ENCODE measurements at places on chromosomes 3 and 15.

DNA sequence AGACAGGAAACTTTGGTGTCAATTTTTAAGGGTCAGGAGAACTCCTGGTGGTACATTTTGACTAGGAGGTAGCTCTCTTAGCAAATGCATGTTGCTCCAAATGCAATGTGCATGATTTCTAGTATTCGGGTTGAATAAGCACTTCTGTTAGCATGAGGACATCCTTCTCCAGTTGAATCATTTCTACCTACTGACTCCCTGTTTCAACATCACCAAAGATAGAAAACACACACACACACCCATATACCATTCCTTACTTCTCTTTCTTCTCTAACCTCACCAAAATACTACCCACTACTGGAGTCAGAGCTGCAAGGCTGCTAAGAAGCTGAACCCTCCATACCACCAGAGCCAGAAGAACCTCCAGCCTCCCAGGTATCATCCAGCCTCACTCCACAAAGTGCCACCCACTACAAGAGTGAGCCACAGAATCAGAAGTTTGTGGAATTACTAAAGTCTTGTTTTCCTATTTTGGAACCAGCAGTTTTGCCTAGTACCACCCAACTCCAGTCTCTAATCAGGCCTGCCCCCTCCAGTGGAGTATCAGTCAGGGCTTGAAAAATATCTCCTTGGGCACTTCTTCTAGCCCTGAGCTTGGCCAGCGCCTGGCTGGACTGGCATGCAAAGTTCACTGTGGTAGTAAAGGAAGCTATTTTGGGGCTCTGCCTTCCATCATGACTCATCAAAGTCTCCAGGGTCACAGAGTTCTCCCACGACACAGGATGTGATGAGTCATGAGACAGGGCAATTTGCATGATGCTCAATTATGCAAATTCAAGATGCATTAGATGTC lies 110.3 kb downstream of the CYP19A1 start:
- peak; percentile 37 for DNase-seq

- no peak for DNase-seq
Observed at GRCh38 chr3:16388850-16389441, 123.9 kb downstream of the OXNAD1 start.

DNA sequence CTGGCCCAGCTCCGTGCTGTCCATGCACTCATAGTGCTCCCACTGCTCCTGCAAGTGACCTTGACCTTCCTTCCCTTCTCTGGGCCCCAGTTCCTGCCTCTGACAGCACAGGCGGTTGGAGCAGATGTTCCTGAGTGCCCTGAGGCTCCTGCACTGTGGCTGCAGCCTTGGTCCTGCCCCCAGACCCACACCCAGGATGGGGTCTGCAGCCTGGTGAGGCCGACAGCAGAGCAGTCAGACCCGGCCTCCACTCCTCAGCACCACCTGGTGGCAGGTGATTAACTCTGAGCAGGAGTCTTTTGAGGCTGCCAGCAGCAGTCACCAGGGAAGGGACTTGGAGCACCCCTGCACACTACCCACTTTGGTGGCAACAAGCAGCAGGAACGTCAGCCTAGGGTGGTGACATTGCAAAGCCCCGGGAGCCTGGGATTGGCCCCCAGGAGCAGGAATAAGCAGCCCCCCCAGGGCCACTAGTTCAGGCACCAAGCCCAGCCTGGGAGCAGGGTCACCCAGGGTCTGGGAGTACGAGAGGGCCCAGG lies 64.6 kb downstream of the CYP11A1 start:
- peak; percentile 43 for DNase-seq

- DNase-seq = no peak
Observed at GRCh38 chr3:138913766-138914165, 33.2 kb downstream of the FOXL2 start.

DNA sequence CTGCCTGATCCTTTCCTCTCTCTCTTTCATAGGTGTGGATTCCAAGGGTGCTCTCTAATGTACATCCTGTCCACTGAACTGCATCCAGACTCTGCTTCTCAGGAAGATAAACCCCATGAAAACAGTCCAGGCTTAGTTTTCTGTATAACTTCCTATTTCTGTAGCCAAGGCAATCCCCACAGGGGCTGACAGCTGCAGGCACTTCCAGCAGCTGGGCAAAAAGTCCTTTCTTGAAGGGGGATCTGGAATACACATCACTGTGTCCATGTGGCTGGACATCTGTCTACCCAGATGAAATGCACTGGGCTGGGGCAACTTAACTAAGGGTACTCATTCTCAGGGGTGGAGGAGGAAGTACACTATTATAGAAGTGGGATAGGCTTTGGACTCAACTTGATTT lies 72.2 kb downstream of the NR1D2 start:
- DNase-seq = no peak

DNA sequence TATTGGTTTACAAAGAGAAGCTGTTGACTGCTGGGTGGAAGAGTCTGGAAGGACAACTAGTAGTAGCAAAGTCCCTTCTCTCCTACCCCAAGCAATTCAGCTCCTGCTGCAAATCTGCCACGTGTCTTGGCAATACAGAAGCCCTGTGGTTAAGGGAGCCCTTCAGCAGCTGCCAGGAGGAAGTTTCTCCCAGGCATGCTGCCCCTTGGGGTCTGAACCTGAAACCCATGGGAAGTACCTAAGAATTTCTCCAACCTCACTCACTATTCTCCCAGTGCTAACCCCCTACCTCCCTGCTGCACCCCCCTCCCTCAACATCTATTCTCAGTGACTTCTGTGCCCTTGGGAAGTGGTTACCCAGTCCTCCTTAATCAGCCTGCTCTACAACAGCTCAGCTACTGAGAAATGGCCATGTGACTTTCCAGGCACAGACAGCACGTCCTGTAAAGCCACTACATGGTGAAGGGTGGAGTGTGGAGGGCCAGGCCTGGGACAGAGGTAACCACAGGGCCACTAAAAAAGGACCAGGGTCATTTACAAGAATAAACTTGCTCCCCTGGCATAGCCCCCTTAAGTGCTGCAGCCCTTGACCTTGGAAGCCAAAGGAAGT lies 316.6 kb downstream of the NTRK3 start:
- no peak for DNase-seq

DNA sequence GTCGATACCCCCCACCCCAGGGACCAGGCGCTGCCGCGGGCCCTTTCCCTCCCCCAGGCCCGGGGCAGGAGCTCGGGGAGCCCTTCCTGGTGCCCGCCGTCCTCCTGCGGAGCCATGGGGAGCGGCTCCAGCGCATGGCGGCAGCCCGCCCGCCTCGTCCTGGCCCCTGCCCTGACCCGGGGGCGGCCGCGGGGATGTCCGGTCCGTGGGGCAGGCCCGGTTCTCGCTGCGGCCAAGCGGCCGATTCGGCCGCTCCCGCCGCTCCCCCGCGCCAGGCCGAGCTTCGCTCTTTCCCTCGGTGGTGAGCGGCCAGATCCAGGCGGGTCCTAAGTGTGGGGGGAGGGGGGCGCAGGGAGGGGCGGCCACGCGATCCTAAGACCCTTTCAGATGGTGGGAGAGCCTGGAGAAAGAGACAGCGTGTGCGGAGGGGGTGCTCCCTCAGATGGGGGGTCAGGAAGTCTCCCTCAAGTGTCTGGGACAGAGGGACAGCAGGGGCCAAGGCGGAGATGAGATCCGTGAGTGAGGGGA lies 1.3 kb downstream of the NEIL1 start:
- no peak for DNase-seq

DNA sequence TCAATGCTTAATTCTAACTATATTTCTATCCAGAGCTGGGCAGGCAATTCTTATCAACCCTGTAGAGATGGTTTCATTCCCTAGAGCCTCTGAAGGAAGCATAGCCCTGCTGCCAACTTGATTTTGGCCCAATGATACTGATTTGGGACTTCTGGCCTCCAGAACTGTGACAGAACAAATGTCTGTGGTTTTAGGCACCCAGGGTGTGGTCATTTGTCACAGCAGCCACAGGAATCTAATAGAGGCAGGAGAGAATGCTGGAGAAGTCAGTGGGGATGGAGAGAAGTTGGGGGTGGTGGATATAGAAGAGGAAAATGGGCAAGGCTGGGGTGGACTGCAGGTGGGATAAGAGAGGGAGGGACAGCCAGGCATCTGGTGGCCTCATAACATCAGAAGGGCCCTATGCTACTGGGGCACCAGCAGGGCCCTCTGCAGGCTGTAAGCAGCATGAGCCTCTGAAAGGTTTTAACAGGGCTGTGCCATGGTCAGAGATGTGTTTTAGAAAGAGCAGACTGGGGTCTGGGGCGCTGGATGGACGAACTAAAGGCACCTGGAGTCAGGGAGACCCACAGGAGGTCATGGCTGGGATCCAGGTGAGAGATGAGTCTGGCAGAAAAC lies 19.8 kb downstream of the MRPS11 start:
- DNase-seq = no peak

DNA sequence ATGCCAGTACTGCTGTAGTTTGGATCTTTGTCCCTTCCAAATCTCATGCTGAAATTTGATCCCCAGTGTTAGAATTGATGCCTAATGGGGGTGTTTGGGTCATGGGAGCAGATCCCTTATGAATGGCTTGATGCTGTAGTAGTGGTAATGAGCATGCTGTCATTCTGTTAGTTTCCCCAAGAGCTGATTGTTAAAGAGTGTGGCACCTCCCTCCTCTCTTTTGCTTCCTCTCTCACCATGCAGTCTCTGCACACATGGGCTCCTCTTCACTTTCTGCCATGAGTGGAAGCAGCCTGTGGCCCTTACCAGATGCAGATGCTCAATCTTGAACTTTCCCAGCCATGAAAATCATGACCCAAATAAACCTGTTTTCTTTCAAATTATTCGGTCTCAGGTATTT lies 141.3 kb upstream of the DPPA4 start:
- no peak for DNase-seq

GRCh38 chr15:67747921-67748320 lies 77.4 kb upstream of the SKOR1 start:
- DNase-seq = no peak

- no peak for DNase-seq
Observed at GRCh38 chr3:42736081-42736480, 33.5 kb upstream of the HHATL start.

DNA sequence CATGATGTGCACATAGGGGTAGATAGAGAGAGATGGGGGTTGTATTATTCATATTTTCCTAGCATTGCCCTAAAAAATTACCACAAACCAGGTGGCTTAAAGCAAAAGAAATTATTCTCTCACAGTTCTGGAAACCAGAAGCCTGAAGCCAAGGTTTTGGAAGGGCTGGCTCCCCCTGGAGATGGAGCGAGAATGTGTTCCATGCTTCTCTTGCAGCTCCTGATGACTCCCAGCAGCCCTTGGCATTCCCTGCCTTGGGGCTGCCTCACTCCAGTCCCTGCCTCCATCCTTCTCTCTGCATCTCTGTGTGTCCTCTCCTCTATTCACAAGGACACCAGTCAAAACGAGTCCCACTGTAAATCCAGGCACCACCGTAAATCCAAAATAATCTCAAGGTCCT lies 91.5 kb upstream of the FAM174B start:
- DNase-seq = no peak

DNA sequence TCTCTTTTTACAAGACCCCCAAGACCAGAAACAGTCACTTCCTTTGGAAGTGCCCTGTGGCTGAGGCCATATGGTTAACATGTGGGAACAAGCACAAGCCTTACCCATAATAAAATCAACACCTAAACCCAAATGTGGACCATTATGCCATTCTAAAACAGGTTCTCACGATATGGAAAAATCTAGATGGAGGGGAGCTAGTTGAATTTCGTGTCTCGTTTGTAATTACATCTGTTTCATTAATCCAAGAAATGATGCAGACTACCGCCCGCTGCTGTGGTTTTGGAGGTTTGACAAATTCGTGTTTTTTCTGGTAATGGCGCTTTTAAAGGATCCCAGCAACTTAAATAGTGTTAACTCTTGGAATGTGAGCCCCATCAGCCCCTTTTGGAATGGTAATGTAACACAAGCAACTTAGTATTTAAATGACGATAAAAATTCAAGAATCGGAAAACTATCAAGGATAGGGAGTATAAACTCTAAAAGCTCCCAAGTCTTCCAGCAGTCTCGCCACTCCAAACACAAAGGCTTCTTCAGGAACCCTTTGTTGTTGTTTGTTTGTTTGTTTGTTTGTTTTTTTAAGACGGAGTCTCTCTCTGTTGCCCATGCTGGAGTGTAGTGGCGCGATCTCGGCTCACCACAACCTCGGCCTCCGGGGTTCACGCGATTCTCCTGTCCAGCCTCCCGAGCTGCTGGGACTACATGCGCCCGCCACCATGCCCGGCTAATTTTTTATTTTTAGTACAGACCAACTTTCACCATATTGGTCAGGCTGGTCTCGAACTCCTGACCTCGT lies 1.1 kb downstream of the CNBP start:
- DNase-seq = peak; percentile 67

- no peak for DNase-seq
Observed at GRCh38 chr3:14405360-14406238, 3.2 kb downstream of the SLC6A6 start.

GRCh38 chr3:11661052-11661656 lies 17.4 kb upstream of the VGLL4 start:
- DNase-seq = no peak

GRCh38 chr3:51997172-51997571 lies 1.5 kb upstream of the RPL29 start:
- no peak for DNase-seq
